ENCODE measurements at places on chromosomes 6 and 20.

DNA sequence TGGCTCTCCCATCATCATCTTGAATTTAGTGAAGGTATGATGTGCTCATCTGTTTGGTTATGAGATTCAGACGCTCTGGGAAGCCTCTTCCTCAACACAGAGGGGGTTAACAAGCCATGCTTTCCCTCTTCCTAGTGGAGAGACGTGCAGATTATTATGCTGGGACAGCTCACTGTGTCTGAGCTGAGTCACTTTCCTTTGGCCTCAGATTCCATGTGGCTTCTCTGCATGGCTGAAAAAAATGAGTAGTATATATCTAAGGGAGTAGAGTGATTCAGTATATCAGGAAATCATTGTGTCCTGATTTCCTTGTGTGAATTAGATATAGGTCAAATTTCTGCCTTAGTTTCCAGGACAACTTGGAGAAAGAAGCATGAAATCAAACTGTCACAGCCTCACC, 52.6 kb downstream of the FIG4 start:
- no peak for DNase-seq

GRCh38 chr6:44572346-44572745, 184.8 kb downstream of the CDC5L start:
- no peak for DNase-seq

DNA sequence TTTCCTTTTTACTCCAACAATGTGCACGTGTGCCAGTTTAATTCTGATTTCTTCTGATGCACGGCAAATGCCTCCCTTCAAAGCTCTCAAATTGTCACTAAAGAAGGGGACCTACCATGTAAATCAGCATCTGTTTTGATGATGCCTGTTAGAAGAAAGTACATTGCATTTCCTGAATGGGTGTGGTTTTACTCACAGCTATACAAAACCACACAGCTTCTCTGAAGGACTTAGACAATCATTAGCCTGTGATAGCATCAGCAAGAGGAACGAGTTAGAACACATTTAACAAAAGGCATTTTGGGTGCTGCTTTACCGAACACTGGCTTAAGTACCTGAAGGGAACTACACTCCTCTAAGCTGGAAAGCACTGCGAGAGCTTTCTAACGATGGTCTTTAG, 109.4 kb downstream of the ATXN1 start:
- no peak for DNase-seq

DNA sequence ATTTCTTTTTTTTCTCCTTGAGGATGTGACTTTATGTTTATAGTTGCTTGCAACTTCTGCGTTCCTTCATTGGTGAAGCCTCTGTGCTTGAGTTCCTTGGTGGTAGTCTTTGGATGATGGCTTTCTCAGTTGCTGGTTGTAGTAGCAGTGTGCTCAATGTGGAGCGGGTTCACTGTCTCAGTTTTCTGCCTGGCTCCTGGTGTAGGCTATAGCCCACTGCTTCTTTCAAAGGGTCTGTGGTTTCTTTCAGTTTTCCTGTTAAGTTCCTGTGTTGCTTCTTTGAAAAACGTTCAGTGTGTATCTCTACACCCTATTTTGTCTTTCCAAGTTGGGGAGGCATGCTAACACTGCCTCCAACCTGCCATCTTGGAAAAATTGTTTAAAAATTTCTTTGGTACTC, 33.9 kb upstream of the ZBTB24 start:
- no peak for DNase-seq

GRCh38 chr20:2244993-2245392, 50.8 kb upstream of the TGM3 start:
- DNase-seq = no peak

- DNase-seq = no peak
These were observed 99.2 kb downstream of the LCA5 start for GRCh38 chr6:79438030-79438429.

DNA sequence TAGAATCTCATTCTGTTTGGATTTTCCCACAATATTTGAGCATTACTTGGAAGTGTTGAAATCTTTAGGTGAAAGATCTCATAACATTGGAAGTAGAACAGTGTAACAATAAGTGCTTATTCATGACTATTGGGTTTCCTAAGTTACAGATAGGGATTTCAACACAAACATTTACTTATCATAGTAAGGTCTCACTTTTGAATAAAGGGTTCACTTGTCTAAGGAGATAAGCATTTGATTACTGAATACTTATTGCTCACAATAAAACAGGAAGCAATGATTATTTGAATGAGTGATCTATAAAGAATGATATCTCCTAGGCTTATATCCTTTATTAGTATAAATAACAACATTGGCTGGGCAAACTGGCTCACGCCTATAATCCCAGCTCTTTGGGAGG, 14.8 kb downstream of the DDX43 start:
- DNase-seq = no peak

GRCh38 chr6:7732228-7732627, 6.3 kb downstream of the BMP6 start:
- no peak for DNase-seq

GRCh38 chr6:34674268-34674639, 22.3 kb downstream of the ILRUN start:
- DNase-seq = no peak

- no peak for DNase-seq
These were observed 92.3 kb downstream of the CNBD2 start for GRCh38 chr20:36060676-36061075.
